ENCODE measurements at places on chromosomes 4 and X. TPM values are rescaled to one million over a fixed set of nuclear protein-coding genes. Genes with fewer than 3 reads are reported as not detected.

MEPE gene
- not detected for total RNA-seq

MAGEE2 gene
- not detected for total RNA-seq

SLC25A5 gene
- total RNA-seq, result 426 TPM

RS1 gene
- not detected for total RNA-seq

TRPC5OS gene
- not detected for total RNA-seq

ADGRG4 gene
- total RNA-seq, result not detected

DNA sequence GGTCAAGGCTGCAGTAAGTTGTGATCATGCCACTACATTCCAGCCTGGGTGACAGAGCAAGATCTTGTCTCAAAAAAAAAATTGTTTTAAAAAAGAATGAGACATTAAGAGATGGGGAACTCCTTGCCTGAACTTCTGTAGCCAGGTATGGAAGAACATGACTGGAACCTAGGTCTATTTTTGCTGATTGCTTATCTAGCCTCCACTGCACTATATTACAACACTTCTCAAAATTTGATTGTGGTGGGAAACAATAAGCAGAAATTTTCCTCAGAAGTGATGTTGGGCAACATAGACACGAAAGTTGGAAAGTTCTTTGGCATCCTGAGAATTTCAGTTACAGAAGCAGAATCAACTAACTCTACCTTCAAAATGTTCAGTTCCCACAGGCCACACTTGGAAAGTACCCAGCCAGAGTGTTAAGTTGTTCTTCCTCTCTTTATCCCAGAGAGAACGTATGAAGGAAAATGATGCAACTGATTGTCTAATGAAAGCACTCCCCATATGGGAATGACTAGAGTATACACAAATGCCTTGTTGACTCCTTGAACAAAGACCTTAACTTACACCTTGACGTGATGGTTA is 50.0 kb downstream of the LUZP4 start:
- DNase-seq, result no peak

DNA sequence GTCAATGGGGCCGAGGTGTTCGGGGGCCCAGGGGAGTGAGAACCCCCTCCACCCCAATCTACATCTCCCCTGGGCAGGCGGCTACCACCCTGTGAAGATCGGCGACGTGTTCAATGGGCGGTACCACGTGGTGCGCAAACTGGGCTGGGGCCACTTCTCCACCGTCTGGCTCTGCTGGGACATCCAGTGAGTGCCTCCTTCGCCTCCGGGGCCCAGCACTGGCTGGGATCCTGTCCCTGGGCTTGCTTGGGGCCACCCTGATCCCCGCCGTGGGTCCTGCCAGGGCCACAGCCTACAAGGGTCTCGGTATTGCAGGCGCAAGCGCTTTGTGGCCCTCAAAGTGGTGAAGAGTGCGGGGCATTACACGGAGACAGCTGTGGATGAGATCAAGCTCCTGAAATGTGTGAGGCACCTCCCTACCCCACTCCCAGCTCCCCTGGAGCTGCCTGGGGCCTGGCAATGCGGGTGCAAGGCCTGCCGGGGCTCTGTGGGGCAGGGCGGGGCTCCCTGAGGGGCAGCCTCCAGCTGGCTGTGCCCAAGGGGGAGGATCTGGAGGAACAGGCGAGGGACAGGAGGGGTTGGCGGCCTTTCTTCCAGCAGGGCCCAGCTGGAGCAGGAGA is 697 bp downstream of the SRPK3 start:
- no peak for DNase-seq

- DNase-seq, result no peak
These were observed 17.9 kb upstream of the HPGD start for GRCh38 chr4:174540175-174540574.

DNA sequence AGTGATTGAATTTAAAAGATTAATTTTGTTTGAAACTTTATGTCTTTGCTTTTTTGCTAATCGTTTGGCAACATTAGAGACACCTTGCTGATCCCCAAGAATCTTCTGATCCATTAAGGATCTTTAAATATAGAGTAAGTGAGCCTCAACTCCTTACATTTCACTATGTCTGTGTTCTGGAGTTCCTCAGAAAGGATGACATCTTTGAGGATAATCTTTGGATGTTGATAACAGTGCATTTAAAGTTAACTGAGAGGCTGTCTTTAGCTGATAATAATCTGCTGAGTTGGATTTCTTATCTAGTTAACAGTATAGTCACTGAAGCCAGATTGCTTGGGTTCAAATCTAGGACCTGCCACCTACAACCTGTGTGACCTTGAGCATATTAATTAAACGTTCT is 221.6 kb upstream of the EMCN start:
- DNase-seq, result no peak

DNA sequence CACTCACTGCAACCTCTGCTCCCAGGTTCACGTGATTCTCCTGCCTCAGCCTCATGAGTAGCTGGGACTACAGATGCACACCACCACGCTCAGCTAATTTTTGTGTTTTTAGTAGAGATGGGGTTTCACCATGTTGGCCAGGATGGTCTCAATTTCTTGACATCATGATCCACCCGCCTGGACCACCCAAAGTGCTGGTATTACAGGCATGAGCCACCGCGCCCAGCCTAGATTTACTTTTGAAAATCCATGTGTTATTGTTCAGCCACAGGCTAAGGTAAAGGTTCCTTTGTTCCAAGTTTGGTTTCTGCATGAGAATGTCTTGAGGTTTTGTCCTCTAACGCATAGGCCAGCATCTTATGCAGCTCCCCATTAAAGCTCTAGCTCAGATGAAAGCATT is 371.6 kb downstream of the DMD start:
- no peak for DNase-seq

DNA sequence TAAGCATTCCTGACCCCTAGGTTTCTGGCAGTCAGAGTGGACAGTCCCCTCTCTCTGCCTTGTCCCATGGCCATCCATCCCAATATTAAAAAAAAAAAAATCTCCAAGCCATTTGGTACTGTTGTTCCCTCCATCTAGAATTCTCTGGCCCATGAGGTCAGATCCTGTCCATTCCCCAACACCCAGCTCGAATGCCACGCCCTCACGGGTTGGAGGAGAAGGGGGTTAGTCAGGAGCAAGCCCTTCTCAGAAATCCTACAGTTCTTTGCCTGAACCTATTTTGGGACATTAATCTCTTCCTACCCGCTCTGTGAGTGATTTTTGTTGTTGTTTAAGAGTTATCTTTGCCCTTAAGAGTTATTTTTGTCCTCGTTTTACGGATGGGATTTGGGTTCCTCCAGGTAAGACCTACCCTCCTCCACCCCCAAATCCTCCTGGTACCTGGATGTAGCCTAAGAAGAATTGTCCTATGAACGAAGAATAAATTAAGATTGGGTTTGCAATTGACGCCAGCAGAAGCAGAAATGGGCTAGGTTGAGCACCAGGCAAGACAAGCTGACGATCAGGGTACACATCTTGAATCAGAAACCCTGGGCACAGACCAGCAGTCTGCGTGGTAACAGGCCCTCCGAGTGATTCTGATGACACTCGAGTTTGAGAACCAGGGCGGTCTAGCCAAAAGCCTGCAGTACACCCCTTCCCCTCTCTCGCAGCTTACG is 977 bp downstream of the RNF175 start:
- DNase-seq, result no peak

DNA sequence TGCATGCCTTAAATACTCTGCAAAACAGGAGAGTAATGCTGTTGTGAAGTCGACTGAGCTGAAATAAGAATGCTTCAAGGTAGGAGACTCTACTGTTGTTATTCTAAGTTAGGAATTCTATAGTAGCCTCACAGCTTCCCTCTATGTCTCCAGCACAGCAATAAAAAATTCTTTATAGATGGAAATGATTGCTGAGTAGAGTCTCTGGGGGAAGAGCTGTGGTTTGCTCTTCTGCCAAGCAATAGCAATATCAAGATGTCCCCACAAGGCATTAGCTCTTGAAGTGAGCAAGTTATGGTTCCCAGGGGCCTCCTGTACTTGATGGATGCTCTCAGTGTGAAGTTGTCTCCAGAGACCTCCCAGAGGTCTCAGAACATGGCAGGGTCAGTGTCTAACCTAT is 880.6 kb upstream of the FRG1 start:
- DNase-seq, result no peak

- DNase-seq, result no peak
These were observed 19.1 kb downstream of the SLAIN2 start for GRCh38 chr4:48360285-48361011.

GRCh38 chrX:619812-620531 is 10.6 kb upstream of the SHOX start:
- DNase-seq, result no peak

DNA sequence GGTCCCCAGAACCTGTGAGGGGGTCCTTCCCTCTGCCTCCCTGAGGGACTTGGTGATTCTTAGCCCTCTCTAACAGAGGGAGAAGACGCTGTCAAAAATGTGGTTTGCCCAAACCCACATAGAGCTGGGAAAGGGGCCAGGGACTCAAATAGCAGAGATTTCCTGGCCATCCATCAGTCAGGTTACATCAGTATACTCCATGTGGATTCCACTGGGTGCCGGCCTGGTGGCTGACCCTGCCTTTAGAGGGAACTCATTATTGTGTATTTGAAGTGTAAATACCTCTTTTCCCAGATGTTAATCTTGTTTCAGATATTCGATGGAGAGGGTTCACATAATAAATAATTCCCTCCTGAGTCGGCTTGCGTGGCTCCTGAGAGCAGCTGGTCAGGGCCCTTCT is 130.3 kb downstream of the TBL1X start:
- DNase-seq, result no peak

DNA sequence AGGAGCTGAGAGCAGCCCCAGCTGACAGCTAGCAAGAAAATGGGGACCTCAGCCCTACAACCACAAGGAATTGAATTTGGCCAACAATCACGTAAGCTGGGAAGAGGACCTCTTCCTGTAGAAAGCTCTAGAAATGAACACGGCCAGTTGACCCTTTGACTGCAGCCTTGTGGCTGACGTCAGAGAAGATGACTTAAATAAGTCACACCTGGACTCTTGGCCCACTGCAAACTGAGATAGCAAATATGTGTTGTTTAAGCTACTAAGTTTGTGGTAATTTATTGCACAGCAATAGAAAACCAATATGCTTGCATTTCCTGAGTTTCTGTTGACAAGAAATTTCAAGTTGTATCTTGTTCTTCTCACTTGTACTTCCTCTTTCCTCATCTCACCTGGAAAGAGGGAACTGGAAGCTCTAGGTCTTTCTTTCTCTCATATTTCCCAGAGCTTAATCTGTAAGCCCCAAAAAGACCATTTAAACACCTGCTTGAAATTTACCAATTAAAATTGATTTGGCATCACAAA is 18.8 kb downstream of the PRKG2 start:
- DNase-seq, result no peak

Data from activated CD4-positive, alpha-beta T cell treated with anti-CD3 and anti-CD28 coated beads, Interleukin-2, amount 10 ng/mL, durations not matched to agents 7 days and 5 days (primary cell).